ENCODE measurements at places on chromosomes 5 and 9.

DNA sequence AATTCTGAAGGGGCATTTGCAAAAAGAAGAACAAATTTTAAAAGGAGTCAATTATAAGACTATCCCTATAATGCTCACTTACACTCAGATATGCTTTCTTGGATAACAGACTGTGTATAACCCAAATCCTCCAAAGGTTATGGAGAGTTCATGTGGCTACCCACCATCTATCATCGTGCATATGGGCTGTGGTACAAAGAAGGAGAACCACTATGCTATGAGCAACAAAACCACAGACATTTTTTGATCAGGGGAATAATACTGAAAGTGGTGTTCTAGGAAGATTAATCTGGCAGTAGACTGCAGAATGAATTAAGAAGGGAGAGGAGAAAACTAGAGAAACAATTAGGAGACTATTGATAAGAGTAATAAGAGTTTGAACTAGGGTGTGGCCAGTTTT lies 16.8 kb downstream of the NR3C1 start:
- no peak for DNase-seq

DNA sequence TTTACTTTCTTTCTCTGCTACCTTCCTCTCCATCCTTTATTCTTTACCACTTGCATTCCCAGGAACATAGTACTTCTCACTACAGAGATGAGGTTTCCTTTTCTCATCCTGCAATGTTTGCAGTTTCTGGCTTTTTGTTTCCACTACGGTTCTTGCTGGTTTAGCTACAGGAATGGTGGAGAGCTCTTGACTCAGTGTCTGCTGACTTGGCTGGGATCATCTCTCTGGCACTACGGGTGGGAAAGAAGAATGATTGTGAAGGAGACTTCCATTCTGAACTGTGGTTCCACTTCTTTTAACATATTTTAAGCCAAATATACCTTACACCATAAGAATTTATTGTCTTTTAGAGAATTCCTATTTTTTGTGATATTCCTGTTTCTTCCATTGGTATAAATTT lies 65.1 kb downstream of the NREP start:
- DNase-seq, result no peak

DNA sequence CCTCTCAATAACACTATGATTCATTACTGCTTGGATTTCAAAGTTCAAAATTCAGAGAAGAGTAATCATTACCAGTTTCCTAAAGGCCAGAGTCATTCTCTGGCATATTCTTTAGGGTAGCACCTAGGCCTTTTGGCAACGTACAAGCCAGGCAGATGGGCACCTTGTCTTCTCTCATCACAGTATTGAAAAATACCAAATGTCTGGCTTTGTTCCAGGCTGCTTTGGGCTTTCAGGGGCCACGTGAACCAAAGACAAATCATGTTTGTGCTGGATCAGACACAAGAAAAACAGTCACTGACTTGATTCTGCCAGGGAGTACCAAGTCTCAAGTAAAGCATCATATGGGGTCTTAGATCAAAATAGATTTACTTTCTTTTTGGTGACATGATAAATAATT lies 15.5 kb downstream of the MEGF9 start:
- peak; percentile 47 for DNase-seq

DNA sequence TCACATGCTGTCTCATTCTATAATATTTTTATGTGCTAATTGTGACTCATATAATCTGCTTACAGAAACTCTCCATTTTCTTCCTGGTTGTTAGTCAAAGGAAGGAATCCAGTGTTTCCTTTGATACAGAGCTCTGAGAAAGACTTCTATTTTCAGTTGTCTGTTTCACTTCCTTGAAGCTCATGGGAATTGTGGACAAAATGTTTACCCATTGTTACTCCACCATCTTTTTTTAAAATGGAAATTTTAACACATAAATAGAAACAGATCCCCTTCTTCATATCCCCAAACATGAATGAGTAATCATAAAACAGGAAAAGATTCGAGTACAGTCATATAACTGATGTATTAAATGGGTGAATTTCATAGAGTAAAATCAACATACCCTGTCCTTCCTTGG lies 42.0 kb upstream of the KCNN2 start:
- DNase-seq, result no peak

DNA sequence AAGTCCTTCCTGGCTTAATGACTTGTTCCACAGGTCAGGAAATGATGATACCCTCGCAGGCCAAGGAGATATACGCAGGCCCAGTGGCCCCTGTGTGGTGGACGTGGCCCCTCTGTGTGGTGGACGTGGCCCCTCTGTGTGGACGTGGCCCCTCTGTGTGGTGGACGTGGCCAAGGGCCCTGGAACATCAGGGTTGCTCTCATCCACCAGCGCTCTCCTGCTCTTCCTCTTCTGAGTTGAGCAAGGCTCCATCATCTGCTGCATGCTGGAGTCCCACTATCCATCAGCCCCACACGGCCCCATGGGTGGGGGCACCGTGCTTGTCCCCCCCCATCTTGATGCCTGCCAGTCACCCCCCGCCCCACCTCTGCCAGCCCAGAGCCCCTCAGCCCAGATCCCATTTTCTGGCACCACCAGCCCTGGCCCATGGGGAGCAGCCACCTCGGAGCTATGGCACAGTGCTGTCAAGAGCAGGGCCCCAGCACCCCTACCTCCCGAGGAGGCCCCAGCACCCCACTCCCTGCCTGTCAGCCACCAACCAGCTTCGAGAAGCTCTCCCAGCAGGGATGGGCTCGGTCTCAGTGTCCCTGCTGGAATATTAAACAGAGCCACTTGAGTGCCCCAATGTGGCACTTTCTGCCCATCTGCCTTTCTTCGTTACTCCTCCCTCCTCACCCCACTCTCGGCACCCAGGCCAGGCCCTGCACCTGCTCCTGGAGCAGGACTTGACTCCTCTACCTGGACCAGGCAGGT lies 8.1 kb downstream of the LRRC14B start:
- DNase-seq, result no peak

- DNase-seq, result no peak
Observed at GRCh38 chr5:96026406-96027041, 64.9 kb upstream of the ELL2 start.

GRCh38 chr5:95734906-95735305 lies 3.8 kb downstream of the RHOBTB3 start:
- DNase-seq, result no peak

DNA sequence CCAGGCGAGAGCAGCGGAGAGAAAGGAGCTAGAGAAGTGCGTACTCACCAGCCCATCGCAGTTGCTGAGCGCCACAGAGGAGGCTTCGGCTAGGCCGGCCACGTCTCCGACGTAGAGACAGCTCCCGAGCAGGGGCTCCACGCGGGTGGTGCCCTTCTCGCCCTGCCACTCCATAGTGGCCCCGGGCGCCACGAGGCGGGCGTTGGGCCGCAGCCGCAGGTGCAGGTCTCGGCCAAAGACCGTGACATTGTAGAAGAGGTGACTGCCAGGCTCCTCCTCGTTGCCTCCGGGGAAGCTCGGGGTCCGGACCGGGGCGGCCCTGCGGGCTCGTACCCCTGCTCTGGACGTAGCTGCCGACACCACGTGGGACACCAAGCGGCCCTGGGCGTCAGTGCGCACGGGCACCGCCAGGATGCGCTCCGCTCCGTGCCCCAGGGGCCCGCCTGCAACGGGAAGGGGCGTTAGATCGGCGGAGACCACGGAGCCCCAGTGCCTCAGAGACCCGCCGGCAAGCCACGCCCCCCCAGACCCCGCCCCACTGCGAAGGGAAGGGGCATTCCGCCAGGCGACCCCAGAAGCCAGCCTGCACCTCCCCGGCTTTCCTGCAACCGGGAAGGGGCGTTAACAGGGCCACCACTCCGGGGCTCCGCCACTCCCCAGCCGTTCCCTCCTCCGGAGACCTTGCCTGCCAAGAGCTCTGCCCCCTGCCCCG lies 1.4 kb downstream of the ADAMTS2 start:
- DNase-seq, result no peak

DNA sequence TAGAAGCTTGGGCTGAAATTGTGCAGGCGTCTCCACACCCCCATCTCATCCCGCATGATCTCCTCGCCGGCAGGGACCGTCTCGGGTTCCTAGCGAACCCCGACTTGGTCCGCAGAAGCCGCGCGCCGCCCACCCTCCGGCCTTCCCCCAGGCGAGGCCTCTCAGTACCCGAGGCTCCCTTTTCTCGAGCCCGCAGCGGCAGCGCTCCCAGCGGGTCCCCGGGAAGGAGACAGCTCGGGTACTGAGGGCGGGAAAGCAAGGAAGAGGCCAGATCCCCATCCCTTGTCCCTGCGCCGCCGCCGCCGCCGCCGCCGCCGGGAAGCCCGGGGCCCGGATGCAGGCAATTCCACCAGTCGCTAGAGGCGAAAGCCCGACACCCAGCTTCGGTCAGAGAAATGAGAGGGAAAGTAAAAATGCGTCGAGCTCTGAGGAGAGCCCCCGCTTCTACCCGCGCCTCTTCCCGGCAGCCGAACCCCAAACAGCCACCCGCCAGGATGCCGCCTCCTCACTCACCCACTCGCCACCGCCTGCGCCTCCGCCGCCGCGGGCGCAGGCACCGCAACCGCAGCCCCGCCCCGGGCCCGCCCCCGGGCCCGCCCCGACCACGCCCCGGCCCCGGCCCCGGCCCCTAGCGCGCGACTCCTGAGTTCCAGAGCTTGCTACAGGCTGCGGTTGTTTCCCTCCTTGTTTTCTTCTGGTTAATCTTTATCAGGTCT lies at the start of gene C9orf72:
TSS of gene C9orf72 (minus strand) at position 564 of the 716 bp plus-strand sequence. CDS start 6,361 bp downstream, outside the sequence.
- DNase-seq, result no peak

GRCh38 chr5:59728356-59728755 lies 165.2 kb downstream of the PDE4D start:
- no peak for DNase-seq

DNA sequence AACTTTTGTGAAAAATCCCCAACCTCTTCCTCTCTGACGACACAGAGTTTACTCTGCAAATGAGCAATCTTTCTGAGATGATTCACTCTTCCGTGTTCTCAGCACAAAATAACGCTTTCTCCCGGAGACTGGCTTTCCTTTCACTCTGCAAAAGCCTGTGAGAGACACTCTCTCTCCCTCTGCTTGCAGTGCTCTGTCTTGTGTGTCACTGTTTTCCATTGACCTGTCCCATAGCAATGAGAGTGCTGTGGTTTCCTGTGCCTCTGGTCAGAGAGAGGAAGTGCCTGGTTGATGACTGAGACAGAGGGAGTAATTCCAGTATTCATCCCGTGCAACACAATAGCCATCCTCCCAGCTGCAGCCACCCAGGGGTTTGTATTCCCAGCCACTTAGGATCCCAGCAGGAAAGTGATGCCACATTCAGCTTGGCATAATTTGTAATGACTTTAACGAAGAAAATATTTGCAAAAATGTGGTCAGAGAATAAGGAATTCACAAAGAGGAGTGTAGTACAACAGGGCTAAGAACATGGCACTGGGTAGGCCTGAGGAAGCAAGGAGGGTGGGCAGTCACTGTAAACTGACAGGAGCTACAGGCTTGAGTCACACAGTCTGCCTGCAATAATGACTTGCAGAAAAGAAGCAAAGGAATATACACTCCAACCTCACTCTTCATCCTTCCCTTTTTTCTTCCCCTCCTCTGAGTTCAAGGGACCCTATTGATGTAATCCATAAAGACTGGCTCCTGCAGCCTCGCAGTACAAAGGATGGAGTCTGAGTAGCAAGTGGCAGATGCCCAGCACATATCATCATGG lies 463.5 kb upstream of the RGMB start:
- DNase-seq, result peak; percentile 54

GRCh38 chr9:18791074-18791473 lies 241.9 kb downstream of the SAXO1 start:
- DNase-seq, result no peak

- no peak for DNase-seq
Observed at GRCh38 chr9:130364619-130365322, 80.0 kb upstream of the ASS1 start.

DNA sequence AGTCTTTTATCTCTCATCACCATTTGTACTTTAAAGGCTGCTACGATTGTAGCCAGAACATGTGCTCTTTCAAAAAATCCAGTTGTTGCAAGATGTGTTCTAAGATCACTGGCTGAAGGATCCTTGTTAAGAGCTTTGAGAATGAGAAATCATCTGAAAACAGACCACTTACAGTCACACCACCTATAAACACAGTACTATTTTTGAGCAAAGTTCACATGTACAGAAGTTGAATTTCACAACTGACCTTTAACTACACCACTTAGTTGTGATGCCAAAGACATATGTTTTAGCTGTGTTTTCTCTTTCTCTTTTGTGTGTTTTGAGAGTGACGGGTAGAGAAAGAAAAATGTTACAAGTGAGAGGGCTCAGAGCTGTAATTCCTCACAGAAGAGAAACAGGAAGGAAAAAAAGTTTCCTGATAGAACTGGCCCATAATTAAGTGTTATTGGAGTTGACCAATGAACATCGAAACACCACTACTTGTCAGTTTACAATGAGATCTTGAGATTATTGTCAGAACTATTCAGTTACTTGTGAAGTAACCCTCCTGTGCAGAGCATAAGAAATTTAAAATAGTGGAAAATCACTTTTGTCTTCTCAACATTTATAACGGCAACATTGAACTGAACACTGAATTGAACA lies 245.4 kb downstream of the MLLT3 start:
- DNase-seq, result no peak

GRCh38 chr5:73254642-73255041 lies 81.6 kb downstream of the TMEM174 start:
- DNase-seq, result no peak

DNA sequence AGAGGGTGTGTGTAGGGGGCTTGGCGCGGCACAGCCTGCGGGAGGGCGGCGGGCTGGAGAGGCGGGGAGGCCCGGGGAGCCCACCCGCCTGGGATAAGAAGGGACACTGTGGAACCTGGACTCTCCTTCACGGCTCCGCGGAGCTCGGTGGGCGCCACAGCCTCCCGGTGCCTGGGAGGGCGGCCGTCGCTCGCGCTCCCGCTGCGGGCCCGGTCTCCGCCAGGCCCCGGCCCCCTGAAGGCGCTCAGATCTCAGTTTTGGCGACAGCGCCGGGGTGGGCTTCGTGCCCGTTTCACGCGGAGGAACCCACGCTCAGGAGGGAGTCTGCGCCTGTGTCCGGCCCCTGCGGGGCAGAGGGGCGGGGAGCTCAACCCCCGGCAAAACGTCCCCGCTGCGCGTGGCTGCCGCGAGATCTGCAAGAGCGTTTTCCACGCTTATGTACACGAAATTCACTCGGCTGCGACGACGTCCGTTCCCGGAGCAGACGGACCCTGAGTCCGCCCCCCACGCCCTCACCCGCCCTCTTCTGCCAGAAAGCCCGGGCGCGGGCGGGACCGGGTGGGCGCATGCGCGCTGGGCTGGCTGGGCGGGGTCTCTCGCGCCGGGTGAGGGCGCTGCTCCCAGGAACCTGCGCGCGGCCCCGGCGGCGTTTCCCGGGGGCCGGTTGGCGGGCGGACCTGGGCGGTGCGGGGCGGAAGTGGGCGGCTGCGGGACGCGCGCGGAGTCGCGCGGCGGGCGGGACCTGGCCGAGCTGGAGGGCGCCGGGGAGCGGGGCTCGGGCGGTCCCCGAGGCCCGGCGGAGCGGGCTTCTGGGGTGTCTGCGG lies at the start of gene NELFB:
TSS of gene NELFB (plus strand) at position 704 of the 824 bp plus-strand sequence.
- no peak for DNase-seq

DNA sequence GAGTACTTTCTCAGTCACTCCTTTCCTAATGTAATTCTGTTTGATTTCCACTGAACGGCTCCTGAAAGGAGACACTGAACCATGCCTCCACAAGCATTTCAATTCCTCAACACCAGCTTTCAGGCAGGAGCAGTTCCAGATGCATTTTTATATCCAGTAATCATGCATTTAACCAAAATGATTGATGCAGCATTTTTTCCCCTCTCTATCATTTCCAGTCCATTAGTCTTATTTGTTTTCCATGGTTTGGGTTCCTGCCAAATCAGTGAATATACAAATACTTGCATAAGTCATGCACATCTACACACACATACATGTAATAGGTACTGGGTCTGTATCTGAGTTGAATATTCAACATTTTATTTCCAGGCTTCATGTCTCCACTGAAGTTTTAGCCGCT lies 122.7 kb downstream of the GRIA1 start:
- DNase-seq, result no peak

- DNase-seq, result no peak
Observed at GRCh38 chr9:117307701-117308100, 107.2 kb downstream of the ASTN2 start.

Data from smooth muscle cell of the brain vasculature (primary cell).